ENCODE measurements at places on chromosomes 7 and 10.

- DNase-seq: no peak
Measured at GRCh38 chr10:104937567-104937966, 296.5 kb downstream of the SORCS3 start.

DNA sequence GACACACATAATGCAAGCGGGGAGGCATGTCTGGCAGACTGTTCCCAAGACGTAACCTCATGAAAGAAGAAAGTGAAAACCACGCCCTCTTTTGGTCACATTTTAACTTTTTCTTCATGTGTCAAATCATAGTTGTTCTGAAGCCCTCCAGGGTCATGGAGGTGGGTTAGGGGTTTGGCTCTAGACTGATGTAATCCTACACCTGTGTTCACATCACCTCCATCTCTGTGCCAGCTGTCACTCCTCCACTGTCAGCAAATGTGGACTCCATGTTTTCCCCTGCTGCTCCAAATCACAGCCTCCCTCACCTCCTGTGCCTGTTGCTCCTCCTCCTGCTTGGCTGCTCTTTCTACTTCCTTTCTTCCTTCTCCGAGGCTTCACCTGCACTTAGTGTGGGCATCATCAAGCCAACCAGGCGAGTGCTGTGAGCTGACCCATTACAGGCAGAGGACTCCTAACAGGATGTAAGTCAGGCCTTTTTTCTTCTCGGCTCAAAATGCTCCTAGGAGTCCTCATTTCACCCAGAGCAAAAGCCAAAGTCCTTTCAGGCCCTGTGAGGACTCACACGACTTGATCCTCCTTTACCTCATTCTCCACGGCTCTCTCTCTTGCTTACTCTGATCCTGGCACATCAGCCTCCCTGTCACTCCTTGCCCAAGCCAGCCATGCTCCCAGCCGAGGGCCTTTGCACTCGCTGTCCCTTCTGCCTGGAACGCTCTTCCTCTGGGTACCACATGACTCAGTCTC lies 66.4 kb upstream of the IFRD1 start:
- DNase-seq: no peak

GRCh38 chr7:18864967-18865366 lies 252.5 kb downstream of the TWIST1 start:
- DNase-seq: no peak

DNA sequence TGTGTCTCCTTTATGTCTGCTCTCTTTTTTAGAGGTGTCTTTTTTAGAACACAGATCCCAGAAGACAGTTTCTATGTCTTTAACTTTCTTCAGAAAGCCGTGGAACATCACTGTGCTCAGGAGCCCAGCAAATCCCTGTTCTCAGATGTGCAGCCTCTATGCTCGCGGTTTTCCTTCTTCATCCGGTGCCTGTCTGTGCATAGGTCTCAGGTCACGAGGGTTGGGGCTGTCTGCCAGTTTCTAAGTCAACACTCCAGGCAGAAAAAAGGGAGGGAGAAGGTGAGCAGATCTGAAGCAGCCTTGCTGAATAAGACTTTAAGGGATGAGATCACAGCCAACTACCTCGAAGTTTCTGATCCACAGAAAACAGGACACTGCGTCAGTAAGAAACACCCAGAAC lies 68.5 kb downstream of the CRTAC1 start:
- DNase-seq: no peak

DNA sequence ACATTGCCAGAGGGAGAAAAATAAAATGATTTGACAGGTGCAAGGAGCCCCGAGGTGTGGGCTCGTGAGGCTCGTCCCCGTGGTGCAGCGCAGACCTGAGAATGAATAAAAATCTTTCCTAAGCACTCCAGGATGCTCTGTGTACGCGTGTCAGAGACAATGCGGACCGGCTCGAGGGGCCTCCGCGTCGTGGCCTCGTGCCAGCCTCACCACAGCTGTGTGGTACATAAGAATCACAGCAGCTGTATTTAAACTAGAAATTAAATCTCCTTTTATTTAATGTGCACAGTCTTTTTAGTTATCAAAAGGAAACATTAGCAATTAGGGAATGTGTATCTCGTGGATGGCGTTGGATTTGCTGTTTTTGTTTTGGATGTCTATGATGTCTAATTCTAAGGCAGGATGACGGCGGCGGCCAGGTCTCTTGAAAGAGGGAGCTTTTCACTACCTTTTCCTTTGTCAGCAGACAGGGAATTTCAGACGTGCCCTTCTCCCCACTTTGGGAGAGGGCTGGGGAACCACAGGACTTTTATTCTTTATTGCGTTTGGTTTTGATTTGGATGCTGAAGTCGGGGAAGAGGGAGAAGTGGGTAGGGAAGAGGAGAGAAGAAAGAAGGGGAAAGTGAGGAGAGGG lies 365.3 kb upstream of the SHH start:
- no peak for DNase-seq

- no peak for DNase-seq
Measured at GRCh38 chr10:131654471-131655087, 246.2 kb upstream of the PPP2R2D start.

DNA sequence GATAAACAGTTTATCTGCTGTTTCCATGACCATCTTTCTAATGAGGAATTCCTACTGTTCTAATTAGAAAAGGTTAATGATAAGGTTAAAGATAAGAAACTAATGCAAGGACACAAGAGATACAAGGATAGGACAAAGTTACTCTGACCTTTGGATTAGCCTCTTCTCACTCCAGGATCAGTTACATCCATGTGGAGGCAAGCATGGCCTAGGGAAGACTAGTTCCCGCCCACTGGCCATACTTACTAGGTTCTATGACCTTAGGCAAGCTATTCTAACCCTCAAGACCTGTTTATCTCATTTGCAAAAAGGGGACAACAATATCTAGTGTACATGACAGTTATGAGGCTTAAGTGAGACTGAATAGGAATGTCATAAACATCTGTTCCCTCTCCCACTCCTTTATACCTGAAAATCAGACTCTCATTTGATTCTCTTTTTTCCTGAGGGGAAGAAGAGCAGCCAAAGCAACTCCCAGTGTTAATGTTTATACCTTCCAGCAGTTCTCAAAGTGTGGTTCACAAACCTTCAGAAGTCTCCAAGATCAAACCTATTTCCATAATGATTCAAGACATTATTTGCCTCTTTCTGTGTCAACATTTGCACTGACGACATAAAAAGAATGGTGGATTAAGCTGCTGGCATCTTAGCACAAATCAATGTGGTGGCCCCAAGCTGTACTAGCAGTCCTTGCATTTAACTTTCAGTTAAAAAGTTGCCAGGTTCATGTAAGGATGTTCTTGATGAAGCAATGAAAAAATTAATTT lies 72.0 kb downstream of the SRPK2 start:
- no peak for DNase-seq

DNA sequence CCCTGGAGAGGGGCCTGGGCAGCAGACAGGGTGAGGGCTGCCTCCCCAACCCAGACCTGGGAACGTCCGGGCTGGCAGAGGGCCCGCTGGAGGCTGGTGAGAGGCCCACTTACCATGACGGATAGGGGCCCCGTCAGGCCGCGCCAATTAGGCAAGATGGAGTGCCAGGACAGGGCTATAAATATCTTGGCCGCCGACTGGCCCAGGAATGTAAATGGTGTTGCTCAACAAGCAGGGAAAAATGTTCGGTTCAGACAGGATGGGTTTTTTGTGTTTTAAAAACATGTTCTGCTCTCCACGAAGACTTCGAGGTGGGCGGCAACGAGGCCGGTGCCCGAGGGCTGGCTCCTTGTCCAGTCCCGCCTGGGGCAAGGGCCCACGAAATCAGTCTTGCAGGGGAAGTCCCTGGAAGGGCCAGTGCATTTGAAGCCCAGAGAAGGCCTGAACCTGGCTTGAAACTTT lies 35.8 kb upstream of the ELN start:
- DNase-seq: no peak

DNA sequence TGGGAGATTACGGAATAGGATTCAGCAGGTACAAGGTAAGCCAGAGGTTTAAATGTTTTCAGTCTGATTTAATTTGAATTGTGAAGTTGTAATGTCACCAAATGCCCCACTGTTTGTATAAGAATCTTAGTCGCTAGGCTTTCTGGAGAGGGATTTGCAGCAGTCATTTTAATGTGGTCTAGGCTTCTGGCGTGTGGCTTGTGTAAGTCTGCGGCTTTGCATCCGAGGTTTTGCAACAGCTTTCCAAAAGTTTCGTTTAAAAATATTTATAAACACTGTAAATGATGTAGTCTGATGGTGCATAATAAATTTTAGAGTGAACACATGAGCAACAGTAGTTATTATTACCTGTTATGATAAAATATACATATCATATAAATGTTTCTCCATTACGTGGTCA lies 26.1 kb upstream of the BHLHA15 start:
- no peak for DNase-seq

- DNase-seq: no peak
Measured at GRCh38 chr7:123185756-123186155, 14.0 kb downstream of the SLC13A1 start.

DNA sequence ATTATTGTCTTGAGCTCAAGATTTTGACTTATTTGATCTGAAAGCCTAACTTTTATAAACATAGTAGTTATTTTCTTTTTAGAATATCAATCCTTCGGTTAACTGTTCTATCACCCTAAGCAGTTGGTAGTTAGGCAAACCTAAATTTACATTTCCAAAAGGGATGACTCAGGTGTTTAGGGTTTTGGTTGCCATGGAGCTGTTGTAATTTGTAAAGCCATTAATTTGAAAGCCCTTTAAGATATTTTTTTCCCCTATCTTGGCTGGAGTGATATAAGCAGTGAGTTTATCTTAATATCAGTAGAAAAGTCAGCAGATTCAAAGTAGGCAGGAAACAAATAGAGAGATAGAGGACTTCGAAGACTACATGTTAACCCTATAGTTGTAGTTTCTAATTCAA lies 1472.6 kb upstream of the CELF2 start:
- DNase-seq: no peak

GRCh38 chr7:106326594-106327537 lies 42.1 kb upstream of the NAMPT start:
- DNase-seq: no peak

DNA sequence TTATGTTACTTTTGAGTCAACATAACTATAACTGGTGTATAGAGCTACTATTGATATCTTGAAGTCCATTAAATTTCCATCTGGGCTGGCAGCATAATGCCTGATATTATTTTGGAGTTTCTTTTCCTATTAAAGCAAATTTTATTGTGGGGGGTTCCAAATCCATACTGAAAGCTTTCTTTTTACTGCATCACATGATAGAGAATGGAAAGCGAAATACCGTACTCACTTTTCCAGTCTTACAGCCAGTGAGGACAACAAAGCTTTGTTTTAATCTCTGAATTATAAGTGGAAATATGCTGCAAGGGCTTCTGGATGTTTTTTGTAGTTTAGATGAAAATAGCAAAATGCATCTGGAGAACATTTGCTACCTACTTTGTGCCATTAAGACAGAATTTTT lies 477.5 kb upstream of the SEMA3D start:
- DNase-seq: no peak

GRCh38 chr7:3067193-3067592 lies 23.5 kb upstream of the CARD11 start:
- no peak for DNase-seq

GRCh38 chr10:91389636-91390512 lies 20.3 kb upstream of the HECTD2 start:
- no peak for DNase-seq

DNA sequence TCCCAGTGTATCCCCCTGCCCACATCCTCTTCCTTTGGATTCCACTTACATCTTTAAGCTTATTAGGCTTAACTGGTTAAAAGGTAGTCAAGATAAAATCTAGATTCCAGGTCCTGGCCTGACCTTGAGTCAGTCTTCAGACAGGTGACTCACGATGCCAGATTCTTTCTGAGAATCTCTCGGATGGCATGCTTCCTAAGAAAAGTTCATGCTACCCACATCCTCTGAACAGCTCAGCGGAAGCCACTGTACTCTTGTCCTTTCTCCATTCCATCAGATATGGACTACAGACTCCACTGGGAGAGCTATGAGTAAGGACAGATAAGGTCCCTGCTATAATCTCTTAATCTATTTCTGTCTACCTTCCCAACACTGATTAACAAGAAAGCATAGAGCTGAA lies 43.4 kb downstream of the DNMBP start:
- DNase-seq: no peak

DNA sequence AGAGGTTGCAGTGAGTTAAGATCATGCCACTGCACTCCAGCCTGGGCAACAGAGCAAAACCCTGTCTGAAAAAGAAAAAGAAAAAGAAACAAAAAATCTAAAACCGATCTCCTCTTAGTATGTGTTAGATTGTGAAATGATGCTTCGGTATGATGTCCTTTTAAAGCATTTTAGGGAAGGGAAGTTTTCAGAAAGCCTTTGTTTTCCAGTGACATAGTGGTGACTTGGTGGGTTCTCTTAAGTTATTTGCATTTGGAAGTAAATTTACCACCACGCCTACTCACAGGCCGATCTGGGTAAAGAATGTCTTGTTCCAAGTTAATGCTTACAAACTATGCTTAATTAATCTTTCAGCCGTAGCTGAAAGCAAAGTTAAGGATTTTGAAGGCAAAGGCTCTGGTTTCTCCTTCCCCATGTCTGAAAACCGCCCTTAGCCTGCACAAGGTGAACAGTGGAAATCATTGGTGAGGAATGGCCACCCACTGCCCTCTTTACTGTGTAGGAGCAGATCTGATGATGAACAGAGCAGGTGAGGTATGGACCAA lies 10.7 kb downstream of the MTURN start:
- no peak for DNase-seq

GRCh38 chr10:88472540-88472939 lies 110.6 kb downstream of the RNLS start:
- no peak for DNase-seq

DNA sequence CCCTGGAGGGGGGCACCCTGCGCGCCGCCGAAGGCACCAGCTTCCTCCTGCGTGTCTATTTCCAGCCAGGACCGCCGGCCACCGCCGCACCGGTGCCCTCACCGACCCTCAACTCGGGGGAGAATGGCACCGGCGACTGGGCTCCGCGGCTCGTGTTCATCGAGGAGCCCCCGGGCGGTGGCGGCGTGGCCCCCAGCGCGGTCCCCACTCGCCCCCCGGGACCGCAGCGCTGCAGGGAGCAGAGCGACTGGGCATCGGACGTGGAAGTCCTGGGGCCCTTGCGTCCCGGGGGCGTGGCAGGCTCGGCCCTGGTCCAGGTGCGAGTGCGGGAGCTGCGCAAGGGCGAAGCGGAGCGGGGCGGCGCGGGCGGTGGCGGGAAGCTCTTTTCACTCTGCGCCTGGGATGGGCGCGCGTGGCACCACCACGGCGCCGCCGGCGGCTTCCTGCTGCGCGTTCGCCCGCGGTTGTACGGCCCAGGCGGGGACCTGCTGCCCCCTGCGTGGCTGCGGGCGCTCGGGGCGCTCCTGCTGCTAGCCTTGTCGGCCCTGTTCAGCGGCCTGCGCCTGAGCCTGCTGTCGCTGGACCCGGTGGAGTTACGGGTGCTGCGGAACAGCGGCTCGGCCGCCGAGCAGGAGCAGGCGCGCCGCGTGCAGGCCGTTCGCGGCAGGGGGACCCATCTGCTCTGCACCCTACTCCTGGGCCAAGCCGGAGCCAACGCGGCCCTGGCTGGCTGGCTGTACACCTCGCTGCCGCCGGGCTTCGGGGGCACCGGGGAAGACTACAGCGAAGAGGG lies 594 bp downstream of the CNNM1 start:
- no peak for DNase-seq

DNA sequence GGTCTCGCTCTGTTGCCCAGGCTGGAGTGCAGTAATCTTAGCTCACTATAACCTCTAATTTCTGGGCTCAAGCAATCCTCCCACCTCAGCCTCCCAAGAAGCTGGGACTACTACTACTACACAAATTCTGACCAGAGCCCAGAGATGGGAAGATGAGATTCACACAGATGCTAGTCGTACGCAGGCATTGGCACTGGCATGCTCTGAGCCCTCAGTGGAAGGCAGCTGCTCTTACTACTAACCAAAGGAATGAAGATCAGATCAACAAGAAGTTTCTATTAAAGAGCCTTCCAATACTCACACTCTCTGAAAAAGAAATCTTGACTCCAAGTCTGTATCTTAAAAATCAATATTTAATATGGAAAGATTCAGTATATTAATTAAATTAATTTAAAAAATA lies 10.7 kb downstream of the GDF2 start:
- DNase-seq: no peak
